NCI-H774 (cell line): ENCODE measurements at places on chromosomes 5 and 9.

- DNase-seq: no peak
Observed at GRCh38 chr9:21828853-21829410, 26.5 kb downstream of the MTAP start.

DNA sequence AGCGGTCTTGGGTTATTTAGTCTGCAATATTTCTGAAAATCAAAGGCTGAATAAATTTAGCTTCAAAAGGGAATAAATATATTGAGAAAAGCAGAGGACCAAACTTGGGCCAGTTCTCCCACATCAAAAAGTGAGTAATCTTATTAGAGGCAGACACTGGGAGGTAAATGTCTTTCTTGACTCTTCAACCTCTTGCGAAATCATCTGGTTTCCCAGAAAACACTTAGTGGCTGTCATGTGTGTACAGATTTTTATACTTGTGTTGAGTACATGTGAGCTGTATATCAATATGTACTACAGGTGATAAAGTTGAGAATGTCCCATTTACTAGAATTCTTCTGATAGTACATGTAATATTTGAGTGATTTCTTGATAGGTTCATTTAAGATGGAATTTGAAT lies 454.9 kb downstream of the PRR16 start:
- no peak for DNase-seq

DNA sequence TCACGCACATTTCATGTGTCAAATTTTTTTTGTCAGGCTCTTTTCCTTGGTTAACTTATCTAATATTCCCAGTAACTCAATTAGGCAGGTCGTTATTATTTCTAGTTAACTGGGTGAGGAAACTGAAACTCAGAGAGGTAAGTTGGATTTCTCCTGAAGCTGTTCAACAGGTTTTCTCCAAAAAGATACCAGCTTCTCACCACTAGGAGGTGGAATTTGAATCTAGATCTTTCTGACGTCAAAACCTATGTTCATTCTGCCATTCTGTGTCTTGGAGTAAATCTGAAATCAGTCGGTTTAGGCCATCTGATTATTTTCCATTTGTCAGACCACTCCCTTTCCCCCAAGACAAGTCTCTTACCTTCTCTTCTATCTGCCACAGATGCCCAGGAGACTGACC lies 572.9 kb downstream of the ACTL7B start:
- DNase-seq: no peak

DNA sequence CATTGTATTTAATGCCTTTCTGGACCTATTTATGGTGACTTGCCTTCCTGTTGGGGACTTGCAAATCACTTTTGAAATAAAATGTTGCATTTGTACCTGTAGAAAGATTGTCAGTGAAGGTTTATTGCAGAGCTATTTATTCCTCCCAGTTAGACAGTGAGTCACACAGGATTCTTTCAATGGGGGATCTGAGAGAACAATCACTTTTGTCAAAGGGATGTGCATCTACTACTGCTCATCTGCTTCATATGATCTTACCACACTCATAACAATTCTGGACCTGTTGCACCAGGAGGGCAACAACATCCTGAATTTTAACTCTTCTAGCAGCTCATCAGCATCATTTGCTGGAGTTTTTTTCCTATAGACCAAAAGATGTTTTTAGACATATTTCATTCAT lies 66.8 kb downstream of the FBXL7 start:
- no peak for DNase-seq

DNA sequence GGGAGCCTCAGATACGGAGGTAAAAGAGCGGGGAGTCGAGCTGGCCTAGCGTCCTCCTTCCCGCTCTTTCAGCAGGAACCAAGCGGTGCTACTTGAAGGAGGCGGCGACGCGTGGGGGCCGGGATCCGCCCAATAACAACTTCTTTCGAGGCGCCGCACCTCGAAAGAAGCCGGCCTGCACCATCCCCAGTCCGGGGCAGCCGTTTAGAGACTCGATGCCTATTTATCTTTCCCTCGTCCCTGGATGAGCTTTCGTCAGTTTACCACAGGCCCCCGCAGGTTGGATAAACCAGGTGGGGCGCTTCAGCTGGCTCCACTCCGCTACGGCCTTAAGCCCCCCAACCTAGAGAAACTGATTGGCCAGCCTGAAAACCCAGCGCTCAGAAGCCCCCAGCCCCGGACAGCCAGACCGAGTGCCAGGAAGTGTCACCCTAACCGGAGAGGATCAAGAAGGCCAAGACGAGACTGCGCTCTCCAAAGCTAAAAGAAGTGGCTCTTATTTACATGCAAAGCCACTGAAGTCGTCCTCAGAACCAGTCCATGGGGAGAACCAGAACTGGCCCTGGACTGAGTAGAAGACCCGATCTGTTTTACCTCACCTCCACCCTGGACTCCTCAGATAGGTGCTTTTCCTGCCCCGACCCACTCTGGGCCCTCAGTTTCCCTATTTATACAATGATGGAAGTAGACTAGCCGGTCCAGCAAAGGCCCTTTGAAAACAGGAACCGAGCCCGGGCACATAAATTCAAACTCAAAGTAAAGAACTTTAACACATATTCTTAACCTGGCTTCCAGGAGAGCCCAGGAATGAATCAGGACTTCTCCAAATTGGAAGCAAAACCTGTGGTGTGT lies 1.4 kb downstream of the HAND1 start:
- no peak for DNase-seq

GRCh38 chr9:92875373-92875772 lies 2.5 kb downstream of the ZNF484 start:
- no peak for DNase-seq

DNA sequence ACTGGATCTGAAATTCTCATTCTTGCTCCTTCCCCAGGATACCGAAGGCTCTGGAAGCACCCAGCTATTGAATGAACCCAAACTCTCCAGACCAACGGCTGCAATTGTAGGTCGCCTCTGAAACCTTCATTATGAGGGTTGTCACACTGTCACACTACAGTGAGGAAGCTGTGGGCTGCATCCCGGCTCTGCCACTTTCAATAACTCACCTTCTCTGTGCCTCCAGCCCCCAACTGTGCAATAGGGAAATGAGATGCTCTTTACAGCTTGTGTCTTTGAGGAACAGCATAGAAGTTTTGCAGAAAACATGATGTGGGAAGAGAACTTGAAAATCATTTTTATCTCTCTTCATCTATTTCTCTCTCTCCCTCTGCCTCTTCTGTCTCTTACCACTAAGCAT lies 69.6 kb upstream of the TGFBR1 start:
- no peak for DNase-seq

DNA sequence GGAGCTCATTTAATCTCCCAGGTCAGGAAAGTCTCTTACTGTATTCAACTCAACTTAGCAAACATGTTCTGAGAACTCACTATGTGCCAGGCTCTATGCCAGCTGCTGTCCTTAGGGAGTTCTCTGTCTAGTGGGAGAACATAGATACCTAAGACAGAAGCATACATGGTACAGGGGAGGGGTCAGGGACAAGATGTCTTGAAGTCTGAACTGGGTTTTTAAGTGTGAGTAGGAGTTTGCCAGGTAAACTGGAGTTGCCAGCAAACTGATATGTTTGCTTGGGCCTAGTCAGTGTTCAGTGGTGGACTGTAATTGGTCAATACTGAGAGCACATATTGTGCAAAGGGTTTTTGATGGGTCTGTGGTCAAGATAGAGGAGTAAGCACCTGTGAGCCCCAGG lies 18.3 kb upstream of the GLE1 start:
- no peak for DNase-seq

DNA sequence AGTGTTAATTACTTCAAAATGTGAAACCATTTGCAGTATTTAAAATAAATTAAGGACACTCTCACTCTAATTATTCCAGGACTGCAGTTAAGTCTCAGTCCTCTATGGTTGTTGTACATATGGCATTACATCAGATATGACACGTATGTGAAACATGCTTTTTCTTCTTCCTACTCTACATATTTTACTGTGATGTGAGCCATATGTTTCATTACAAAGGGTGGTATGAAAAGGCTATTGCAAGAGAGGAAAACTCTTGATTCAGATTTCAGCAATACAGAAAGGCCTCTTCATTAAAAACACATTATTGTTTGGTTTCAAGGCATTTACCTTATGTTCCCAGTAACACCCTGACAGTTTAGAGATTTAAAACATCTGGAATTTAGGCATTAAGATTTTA lies 964.5 kb upstream of the DMAC1 start:
- no peak for DNase-seq

DNA sequence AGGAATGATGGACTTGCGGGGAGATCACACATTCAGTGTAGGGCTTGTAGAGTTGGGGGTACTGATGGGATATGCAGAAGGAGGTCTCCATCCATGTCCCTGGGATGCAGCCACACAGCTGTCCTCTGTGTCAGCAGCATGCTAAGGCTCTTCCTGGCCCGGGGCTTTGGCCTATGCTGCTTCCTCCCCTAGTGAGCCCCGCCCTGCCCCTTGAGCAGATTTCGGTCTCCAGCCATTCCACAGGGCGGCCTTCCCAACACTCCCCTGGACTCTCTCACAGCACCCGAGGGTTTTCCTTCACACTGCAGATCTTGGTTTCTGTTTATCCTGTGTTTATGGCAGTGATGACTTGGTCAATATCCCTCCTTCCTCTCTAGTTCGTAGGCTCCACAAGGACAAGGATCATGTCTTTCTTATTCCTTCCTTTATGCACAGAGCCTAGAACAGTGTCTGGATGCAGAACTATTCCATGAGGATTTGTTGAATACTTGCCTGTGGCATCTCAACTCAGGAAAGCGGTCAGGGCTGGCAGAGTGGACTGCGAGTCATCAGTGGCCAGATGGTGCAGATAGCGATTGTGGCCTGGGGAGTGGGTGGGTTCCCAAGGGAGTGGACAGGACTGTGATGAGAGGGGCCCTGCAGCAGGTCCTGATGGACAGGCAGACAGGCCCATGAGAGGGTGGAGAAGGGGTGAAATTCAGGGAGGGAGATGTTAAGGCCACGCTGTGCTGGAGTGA lies 114.2 kb downstream of the RGS3 start:
- DNase-seq: no peak

GRCh38 chr9:133524146-133524545 lies 613 bp downstream of the MYMK start:
- DNase-seq: no peak

- DNase-seq: no peak
Observed at GRCh38 chr5:7501061-7501460, 105.1 kb downstream of the ADCY2 start.

GRCh38 chr9:16870596-16871335 lies at the start of gene BNC2:
Gene BNC2 (minus strand): TSS chr9:16870670. CDS start chr9:16870648, 22 bp downstream.
- no peak for DNase-seq

- DNase-seq: no peak
Observed at GRCh38 chr5:158819095-158819494, 280.6 kb downstream of the EBF1 start.

DNA sequence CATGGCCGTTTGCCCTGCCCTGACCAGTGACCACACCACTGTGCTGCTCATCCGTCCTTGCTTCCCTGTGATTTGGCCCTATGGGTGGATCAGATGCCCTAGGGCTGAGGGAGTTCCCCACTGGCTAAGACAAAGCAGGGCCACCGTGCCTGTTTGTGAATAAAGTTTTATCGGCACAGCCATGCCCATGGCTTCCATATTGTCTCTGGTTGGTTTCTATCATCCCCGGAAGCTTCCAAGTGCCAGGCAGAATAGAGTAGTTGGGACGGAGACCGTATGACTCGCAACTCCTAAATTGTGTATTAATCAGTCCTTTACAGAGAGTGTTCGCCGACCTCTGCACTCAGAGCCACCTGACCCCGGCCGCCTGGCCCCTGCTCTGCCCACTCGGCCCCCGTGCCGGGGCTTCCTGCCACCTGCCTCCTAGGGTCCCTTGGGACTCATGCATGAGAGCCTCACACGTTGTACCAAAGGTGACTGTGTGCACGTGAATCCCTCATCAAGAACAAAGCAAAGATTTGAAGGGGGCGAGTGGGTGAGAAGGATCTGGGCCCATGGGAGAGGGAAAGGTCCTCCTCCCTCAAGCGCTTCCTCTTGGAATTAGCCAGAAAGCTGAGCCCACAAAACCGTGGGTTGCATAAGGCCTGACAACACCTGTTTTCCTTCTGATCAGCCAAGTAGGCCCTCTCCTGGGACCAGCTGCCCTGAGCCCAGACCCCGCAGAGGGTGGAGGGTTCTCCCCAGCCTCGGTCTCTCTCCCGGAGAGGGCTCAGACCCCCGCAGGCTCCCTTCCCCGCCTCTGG lies 11.7 kb upstream of the FCN2 start:
- no peak for DNase-seq

GRCh38 chr5:545641-546375 lies 21.6 kb upstream of the SLC9A3 start:
- no peak for DNase-seq

- no peak for DNase-seq
Observed at GRCh38 chr9:81787747-81788632, 98.6 kb upstream of the TLE1 start.
